Vagina (tissue), 2 donors: ENCODE measurements at places on chromosomes 6 and 20.

DNA sequence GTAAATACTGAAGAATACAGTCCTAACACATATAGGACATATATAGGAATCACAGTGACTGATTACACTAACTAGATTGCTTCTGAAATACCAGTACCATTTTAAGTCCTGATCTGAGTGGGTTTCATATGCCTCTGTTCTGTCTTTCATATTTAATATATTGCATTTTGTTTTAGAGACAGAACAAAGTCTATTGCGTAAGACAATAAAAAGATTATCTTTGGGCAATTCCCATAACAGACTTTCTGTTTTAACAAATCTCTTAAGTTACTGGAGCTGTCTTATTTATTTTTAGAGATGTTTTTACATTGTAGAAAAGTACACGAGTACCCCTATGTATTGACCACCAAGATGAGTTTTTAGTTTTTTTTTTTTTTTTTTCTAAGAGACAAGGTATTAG is 29.6 kb downstream of the ANKRD6 start:
- no peak for DNase-seq

DNA sequence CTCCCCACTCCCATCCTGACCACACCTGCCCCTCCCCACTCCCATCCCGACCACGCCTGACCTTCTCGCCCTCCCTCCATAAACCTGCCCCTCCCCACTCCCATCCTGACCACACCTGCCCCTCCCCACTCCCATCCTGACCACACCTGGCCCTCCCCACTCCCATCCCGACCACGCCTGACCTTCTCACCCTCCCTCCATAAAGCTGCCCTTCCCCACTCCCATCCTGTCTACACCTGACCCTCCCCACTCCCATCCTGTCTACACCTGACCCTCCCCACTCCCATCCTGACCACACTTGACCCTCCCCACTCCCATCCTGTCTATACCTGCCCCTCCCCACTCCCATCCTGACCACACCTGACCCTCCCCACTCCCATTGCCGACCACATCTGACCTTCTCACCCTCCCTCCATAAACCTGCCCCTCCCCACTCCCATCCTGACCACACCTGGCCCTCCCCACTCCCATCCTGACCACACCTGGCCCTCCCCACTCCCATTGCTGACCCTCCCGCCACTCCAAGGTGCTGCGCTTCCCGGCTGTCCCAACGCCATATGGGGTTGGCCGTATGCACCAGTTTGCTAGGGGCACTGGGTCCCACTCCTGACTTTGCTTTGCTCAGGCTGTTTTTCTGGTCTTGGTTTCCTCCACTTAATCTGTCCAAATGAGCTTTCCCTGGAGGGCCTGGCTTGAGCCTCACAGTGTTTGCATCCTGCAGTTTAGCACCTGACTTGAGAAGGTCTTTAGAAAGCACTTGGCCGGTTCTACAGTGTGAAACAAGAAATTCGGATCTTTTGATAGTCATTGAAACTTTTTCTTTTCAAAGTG is 2.9 kb downstream of the KIF25 start:
- peak; percentile 44 for DNase-seq

DNA sequence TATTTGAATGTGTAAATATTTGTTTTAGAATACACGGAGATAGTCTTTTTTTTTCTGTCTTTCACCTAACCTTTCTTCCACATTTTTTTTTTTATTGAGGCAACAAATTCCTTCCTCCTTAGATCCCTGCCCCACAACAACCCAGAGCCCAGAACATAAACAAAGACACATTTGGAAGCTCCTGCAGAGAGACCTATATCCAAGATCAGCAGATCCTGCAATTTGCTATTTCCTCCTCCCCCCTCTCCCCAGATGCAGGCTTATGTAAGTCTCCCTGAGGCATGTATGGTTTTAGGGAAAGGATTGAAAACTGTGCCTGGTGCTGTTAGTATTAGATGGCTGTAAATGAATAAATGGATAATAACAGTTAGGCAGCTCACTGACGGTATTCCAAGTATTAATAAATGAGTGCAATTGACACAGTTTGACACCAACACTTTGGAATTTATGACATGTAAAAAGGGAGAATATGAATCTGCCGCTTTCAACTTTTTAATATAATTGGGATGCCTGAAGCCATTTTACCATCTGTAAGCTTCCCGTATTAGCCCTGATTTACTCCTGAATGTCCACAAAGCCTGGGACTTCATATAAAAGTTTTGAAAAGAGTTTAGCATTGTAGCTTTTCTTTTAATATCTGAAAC is 608.3 kb upstream of the CITED2 start:
- no peak for DNase-seq

DNA sequence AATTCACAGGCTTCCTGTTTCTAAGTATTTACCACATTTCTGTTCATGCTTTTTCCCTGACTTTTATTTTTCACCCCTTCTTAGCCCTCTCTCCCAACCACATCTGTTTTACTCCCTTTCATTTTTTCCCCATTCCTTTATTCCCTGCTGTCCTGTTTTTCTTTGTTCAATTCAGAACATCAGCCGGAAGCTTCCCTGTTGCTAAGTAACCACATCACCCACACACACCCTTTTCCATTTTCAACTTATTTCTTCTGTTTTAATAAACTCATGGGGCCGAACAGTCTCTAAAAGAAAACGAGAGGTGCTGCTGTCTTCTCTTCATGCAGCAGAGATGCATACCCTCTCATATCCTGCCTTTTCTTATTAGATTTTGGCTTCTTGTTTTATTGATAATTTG is 53.5 kb upstream of the CEP85L start:
- DNase-seq = no peak

DNA sequence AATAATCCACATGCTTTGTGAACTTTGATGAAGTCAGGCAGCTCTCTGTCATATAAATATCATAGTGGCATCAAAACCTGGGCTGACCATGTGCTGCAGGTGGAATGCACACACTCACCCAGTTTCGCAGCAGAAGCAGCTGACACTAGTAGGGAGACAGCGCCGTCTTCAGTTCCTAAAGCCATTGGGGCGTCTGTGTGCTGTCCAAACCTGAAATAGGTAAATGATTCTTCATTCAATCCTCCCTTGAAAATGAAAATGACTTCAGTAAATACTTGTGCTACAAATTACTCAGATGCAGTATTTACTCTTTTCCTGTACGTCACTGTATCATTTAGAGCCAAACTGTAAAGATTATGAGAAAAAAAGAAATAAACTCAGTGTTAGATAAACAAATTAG is 127.5 kb downstream of the EYA4 start:
- DNase-seq = no peak

GRCh38 chr6:55058682-55059081 is 115.6 kb upstream of the HCRTR2 start:
- DNase-seq = no peak

DNA sequence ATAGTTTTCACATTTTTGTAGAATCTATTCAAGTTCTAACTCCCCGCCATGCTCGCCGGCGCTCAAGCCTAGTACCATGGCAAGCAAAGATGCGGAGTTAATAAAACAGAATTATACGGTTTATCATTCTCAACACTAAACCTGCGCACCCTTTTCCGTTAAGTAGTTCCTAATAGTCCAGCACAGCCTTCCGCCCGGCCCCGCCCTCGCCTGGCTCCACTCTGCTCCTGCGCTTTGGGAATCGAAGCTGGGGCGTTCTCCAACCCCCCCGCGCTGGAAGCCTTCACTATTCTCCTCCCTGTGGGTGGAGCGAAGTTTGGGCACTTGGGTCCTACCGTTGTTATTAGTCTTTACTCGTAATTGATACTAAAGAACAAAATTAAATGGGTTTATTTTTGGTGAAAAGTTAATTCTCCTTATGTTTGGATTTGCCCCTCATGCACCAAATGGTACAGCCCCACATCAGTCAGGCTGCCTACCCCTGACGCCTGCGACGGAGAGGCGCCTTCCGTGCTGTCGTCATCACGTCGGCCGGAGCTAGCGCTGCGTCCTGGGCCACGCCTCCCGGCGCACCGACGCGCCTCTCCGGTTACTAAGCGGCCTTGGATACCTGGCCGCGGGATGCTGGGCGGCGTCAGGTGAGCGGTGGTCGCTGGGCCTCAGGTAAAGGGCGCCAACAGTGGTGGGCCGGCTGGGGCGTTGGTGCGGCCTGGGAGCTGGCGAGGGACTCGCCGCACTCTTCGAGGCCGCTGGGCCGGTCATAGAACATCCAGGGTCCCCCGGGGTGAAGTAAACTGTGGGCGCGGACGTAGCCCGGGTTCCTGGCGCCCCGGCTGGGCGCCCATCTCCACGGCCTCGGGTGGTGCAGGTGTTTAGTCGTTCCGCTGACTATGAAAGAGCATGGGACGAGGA is at the start of gene IFT52:
Gene IFT52 (plus strand): TSS at position 546 of the 912 bp plus-strand sequence. CDS start 3,762 bp downstream, outside the sequence.
- DNase-seq = peak; percentile 91

DNA sequence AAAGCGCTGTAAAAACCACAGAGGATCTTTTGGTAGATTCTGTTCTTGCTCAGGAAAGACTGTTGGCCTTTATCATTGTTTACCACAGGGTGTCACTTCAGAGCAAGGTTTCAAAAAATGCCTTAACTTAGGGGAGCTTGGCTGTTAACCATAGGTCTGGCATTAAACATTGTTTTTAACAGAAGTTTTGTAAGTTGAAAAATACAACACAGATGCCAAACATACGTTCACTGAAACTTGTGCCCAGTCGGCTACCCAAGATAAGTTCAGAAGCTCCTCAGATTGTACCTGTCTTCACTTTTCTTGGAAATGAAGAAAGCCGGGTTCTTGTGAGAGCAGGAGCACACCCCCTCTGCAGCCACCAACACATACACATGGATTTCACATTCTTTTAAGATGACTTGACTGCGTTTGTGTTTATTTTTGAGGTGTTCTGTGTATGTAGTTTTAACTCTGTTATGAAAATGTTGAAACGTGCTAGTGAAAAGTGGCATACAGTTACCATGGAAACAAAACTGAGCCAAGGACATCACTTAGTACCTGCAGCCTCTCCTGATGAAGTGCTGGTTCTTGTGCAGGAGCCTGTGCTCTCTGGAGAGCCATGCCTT is 64.9 kb downstream of the SYCP2L start:
- no peak for DNase-seq

GRCh38 chr20:10240655-10241054 is 22.0 kb downstream of the SNAP25 start:
- no peak for DNase-seq

DNA sequence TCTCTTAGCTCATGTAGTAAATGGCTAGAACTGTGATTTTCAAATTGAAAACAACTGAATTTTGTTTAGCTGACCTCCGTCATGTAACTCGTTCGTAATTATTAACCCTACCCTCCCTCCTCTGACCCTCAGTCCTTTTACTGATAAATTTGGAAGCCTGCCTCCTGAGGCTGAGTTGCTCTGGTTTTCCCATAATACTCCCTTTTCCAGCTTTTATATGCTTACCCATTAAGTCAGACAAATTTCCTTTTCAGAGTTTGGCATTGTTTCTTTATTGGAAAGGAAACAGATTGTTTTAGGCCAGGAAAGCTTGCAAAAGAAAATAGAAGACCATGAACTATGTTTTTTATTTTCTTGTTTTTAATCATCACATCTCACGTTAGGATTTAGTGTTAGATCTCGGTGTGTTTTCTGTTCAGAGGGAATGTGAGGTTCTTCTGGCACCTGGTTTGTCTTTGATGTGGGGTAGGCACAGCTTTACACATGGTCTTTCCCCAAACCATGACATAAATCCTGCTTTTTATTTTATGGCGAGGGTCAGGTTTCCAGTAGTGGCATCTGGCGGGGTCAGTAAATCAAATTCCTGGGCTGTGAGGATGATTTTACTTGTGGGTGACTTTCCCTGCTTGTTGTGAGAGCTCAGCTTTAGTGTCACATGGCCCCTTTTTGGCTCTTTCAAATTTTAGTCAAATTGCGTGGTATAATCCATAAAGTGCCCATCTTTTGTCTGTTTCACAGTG is 24.5 kb downstream of the PLCB4 start:
- DNase-seq = no peak
